ENCODE measurements at places on chromosomes 7 and 10.

GRCh38 chr10:71873582-71874211 lies 22.6 kb upstream of the PSAP start:
- no peak for DNase-seq

- DNase-seq = no peak
Measured at GRCh38 chr10:109205929-109206585, 717.3 kb downstream of the XPNPEP1 start.

GRCh38 chr10:16606923-16607322 lies 85.2 kb upstream of the C1QL3 start:
- DNase-seq = no peak

GRCh38 chr10:120813085-120813484 lies 38.1 kb upstream of the WDR11 start:
- DNase-seq = no peak

DNA sequence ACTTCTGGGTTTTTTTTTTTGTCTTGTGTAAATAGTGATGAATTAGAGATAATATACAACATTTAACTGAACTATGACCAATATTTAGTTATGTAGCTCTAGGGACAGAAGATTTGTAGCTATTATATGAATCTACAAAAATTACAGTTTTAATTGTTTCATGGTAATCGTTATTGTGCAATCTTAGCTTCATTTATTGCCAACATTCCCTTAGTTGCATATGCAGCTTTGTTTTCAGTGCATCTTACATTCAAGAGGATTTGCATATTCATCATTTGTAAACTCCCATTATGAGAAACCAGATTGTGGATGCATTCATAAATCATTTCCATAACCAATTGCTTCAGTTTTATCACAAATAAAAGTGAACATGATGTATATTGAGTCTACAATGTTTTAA lies 68.8 kb downstream of the MALRD1 start:
- DNase-seq = no peak

GRCh38 chr7:55427342-55427741 lies 62.2 kb downstream of the LANCL2 start:
- no peak for DNase-seq

DNA sequence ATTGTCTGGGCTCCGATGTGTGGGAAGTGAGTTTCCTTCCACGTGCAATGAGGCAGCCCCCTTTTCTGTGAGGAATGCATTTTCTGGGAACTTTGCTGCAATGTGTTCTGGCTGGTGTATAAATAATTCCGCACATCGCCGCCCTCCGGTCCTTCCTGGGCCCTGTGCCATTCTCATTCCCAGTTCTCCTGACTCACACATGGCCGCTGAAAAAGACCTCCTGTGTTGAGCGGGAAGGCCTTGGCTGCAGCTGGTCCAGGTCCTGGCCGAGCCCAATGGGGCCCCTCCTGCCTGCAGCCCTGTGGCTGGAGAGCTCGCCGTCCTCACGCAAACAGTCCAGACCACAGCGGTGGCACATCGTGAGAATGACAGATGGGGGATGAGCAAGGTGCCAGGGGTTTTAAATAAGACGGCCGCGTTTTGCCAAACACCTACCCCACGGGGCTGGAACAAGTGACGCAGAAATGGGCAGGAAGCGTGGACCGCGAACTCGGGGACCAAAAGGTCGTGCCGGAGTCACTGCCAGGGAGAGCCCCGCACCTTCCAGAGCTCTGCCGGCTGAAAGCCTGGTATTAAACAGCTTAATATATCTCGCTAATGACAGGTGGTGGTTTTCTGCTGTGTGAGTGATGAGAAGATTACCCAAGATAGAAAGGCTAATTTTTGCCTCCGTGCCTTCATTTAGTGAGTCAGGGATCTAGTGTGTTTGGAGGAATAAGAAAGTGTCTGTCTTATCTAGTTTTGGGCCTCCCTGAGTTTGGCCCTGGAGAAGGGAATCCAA lies 37.0 kb downstream of the FAM20C start:
- DNase-seq = no peak

DNA sequence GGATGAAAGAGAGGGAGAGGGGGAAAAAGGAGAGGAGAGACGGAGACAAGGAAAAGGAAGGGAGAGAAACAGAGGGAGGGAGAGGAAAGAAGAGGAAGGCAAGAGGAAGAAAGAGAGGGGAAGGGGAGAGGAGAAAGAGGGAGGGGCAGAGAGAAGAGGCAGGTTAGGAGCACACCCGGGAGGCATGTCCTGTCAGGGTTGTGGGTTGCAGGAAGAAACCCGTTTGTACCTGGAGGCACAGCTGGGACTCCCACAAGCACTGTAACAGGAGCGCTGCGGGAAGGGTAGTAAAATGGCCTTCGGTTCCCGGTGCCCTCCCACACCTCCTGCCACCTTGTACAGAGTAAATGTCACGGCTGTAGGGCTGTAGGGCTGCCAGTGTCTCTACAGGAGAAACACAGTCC lies 24.7 kb downstream of the FGFR2 start:
- no peak for DNase-seq

GRCh38 chr7:157737151-157738065 lies 400.6 kb downstream of the DNAJB6 start:
- no peak for DNase-seq

- DNase-seq = no peak
Measured at GRCh38 chr10:18164093-18164492, 23.9 kb downstream of the CACNB2 start.

DNA sequence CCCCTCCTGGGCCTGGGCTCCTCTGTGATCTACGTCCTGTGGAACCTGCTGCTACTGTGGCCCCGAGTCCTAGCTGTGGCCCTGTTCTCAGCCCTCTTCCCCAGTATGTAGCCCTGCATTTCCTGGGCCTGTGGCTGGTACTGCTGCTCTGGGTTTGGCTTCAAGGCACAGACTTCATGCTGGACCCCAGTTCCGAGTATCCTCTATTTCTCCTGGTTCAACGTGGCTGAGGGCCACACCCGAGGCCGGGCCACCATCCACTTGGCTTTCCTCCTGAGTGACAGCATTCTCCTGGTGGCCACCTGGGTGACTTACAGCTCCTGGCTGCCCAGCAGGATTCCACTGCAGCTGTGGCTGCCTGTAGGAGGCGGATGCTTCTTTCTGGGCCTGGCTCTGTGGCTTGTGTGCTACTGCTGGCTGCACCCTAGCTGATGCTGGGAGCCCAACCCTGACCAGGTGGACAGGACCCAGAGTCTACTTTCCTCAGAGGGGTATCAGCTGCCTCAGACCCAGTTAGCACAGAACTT lies 37.8 kb upstream of the MMD2 start:
- no peak for DNase-seq

GRCh38 chr7:47546171-47546570 lies 35.7 kb downstream of the TNS3 start:
- no peak for DNase-seq

DNA sequence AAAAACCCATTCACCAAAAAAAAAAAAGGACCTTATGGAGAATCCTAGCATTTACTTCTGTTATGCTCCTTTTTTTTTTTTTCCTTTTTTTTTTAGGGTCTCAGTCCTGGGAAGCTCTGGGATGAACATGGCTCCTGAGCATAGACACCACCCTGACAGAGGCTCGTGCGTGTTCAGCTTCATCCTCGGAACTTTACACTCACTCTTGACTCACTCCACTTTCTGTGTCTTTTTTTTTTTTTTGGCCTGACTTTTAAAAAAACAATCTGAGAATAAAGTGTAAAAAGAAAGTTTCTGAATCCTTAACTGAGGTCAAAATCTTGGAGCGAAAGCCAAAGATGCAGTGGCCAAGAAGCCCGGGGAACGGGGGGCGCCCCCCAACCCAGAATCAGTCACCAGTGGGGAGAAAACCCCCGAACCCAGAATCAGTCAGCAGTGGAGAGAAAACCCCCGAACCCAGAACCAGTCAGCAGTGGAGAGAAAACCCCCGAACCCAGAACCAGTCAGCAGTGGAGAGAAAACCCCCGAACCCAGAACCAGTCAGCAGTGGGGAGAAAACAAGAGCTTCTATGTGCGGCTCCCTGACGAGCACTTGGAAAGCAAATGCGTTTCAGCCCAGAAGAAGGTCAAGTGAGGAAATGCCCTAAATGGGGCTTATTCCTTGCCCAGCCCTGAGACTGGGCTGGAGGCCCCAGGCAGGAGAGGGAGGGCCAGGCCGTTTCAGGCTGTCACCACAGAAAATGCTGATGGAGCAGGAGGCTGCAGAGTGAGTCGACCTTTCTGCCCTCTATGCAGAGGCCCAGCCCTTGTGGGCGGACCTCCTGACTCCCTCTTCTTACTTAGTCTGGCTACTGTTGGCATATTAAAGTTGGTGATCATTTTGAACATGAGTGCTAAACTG lies 19.0 kb upstream of the PFKP start:
- no peak for DNase-seq

- no peak for DNase-seq
Measured at GRCh38 chr10:48551861-48552591, 52.8 kb downstream of the ARHGAP22 start.
